Erythroblast (primary cell): ENCODE measurements at places on chromosomes 5 and 9.

- no peak for DNase-seq
These were observed 59.8 kb upstream of the ADAMTS2 start for GRCh38 chr5:179405054-179405416.

DNA sequence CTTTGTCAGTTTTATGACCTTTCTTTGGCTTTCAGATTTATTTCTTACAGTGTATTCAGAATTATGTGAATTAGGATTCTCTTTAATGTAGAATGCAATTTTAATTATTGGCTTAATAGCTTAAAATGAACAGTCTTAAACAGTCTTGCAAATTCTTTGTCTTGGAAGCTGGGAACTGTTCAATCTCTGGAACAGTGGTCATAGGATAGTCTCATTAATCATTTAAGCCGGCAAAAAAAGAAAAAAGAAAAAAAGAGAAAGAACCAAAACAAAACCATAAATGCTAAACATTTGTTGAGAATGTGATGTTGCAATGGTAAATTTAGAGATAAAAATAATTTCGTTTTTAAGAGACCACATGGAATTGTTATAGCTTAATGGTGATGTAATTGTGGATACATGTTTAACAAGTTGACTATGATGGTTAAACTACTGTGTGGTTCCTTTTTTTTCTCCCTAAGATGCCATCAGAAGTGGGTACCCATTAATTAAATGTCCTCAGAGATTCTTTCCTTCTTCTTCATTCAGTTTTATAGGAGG lies 61.6 kb downstream of the NNT start:
- no peak for DNase-seq

DNA sequence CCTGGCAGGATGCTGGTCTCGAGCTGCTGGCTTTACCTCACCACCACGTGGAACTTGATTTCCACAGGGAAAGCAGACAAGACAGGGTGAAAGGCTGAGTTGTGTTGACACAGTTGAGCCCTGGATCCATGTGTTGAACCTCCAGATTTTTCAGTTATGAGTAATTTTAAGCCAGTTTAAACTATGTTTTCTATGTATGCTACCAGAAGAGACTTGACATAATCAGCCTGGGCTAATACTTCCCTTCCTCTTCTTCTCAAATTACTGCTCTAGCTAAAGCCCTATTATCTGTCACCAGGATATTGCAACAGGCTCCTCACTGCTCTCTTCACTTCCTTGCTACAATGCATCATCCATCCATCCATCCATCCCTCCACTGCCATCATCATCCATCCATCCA lies 12.0 kb upstream of the PHYKPL start:
- no peak for DNase-seq

GRCh38 chr5:140358738-140359310 lies 1.2 kb upstream of the SLC4A9 start:
- DNase-seq = no peak

DNA sequence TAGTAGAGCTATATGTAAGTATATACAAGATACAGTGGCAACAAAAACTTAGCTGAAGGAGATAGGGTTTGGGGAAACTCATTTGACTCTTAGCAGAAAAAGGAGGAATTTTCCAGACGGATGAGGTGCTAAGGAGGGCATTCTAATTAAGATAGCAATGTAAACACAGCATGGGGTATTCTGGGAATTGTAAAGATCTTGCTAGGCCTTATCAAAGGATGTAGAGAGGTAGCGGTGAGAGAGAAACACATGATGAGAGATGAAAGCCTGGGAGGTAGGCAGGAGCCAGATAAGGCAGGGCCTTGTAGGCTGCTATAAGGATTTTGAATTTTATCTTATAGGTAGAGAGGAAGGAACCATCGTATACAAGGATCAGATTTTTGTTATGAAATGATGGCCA lies 106.6 kb upstream of the KCNN2 start:
- DNase-seq = no peak

DNA sequence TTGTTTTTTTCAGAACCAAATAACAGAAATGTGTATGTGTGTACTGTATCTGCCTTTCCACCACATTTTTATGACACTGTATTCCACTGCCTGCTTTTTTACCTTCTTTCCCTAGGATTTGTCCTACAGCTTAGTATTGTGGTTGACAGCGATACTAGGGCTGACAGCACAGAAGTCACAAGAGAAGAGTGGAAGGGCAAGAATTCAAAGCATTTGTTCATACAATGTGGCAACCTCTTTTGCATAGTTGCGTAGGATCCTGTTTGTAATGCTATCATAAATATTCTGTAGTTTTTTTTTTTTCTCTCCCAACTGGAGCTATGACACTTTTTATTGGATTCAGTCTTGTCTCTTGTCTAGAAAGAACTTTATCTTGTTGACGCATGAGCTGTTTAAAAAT lies 5.6 kb upstream of the BNIP1 start:
- DNase-seq = no peak

DNA sequence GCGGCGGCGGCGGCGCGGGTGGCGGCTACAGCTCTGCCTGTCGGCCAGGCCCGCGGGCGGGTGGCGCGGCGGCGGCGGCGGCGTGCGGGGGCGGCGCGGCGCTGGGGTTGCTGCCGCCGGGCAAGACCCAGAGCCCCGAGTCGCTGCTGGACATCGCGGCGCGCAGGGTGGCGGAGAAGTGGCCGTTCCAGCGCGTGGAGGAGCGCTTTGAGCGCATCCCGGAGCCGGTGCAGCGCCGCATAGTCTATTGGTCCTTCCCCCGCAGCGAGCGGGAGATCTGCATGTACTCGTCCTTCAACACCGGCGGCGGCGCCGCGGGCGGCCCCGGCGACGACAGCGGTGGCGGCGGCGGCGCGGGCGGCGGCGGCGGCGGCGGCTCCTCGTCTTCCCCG lies 296 bp downstream of the ZSWIM6 start:
- DNase-seq = peak; percentile 81

DNA sequence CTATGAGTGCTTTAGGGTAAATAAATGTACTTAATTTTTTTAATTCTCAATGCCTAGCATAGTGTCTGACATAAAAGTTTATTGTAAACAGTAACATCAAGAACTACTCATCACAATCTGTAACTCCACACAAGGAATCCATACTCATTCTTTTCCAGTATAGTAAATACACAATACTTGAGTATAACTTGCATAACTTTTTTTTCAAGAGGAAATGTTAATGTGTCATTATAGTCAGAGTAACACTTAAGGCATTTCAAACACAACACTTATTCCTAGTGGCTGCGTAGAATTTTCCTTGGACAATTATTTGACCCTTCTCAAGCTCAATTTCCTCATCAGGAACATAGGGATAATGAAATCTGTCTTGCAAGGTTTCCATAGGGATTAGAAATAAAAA lies 584.3 kb downstream of the CAAP1 start:
- no peak for DNase-seq

DNA sequence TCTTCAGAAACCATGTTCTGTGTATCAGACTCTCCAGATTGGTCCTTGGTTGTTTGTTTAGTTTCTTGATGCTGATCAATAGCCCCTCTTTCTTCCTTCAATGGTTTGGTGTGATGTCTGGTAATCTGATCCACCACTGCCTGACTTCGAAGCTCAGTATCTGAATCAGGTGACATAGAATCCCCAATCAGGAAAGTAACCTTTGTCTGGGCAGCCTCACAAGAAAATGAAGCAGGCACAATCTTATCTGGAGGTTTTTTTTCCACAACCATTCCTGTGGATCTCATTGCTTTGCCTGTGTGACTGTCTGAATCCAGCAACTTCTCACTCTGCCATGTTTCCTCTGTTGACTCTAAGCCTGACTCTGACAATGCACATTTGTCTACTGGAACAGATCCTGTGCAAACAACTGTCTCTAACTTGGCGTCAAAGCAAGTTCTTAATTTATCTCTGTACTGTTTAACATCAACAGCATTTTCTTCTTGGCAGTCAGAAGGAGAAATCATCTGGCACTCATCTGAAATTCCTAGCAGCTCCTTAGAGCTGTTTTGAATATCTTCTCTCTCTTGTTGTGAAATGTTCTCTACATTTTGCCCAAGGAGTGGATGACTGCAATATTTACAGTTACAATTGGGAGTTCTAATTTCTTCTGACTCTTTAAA lies 37.1 kb upstream of the RAPGEF6 start:
- DNase-seq = no peak

DNA sequence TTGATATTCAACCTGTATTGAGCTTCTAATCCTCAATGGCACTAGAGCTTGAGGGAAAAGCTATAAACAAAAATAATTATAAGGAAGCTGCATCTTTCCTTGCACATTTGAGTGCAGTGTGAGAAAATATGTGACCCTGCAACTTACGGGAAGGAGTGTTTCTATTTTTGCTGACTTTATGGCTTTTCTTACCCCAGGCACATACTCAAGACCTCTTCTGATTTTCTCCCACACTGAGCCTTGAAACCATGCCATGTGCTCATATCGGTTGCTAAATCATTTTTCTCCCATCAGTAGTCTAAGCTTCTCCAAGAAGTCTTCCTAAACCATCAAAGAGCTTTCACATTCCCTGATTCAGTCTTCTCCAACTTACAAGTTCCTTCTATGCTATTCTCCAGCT lies 91.5 kb downstream of the CDH6 start:
- no peak for DNase-seq

GRCh38 chr9:4721736-4722135 lies 19.3 kb downstream of the AK3 start:
- no peak for DNase-seq

GRCh38 chr9:91407580-91408318 lies 15.9 kb downstream of the NFIL3 start:
- peak; percentile 29 for DNase-seq

GRCh38 chr9:38682713-38683112 lies 37.2 kb downstream of the FAM240B start:
- DNase-seq = no peak

DNA sequence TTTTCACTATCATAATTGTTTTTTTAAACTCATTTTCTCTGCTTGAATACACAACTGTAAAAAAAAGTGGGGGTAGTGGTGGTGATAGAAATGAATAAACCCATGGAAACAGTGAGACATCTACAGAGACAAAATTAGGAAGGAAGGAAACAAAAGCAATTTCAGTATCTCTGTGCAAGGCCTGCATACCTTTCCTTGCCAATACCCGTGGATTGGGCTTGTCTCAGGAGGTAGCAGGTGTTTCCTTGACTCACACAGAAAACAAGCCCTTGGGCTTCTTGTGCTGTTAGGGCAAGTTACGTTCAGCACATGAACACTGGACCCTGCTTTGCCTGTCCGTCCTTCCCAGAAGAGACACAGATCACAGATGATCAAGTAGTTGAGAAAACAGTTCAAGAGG lies 372.2 kb downstream of the ZSWIM6 start:
- DNase-seq = no peak

DNA sequence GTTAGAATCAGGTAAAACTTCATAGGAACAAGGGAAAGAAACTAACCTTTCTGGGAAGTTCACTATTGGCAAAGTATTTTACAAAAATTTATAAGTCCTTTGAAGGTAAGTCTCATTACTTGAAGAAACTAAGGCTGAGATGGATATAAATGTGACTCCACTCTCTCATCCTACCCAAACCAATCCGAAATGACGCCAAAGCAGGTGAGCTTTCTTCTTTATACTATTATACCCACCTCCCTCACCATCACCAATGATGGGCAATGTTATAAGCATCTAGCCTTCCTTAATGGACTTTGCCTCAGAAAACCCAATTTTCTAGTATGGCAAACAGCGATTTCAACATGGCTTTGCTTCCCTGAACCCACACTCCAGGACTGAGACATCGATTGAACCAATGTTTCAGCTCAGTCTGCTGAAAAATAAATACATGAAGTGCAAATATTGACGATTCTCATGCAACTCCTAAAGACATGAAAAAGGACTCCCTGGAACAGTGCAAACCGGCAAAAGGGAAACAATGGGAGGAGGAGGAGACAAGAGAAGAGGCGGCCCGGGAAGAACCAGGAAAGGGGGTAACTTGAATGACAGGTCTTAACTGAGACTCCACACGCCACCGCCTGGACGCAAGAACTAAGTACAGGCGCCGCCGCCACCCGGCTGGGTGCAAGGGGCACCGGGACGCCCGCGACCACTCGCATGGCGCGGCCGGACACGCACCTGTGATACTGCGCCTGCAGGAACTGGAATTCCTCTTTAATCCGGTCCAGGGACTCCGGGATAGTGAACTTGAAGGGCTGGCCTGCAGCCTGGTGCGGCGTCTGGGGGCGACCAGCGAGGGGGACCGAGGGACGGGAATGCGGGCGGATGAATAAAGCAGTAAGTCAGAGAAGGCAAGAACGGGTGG lies 2.5 kb downstream of the TLE1 start:
- DNase-seq = peak; percentile 79

- no peak for DNase-seq
These were observed 58.5 kb downstream of the SPIN1 start for GRCh38 chr9:88446728-88447127.

GRCh38 chr5:132069561-132069960 lies 4.0 kb upstream of the CSF2 start:
- DNase-seq = no peak

GRCh38 chr5:137734962-137735554 lies 831 bp downstream of the KLHL3 start:
- no peak for DNase-seq

GRCh38 chr5:33558489-33558888 lies 117.7 kb downstream of the TARS1 start:
- DNase-seq = no peak

GRCh38 chr9:9124616-9125015 lies 1325.0 kb upstream of the DMAC1 start:
- no peak for DNase-seq

- DNase-seq = no peak
These were observed 282.3 kb downstream of the TMEM167A start for GRCh38 chr5:82794876-82795275.

GRCh38 chr5:6718718-6719117 lies 5.5 kb downstream of the TENT4A start:
- DNase-seq = no peak

GRCh38 chr9:8610256-8610655 lies 810.7 kb upstream of the DMAC1 start:
- no peak for DNase-seq

DNA sequence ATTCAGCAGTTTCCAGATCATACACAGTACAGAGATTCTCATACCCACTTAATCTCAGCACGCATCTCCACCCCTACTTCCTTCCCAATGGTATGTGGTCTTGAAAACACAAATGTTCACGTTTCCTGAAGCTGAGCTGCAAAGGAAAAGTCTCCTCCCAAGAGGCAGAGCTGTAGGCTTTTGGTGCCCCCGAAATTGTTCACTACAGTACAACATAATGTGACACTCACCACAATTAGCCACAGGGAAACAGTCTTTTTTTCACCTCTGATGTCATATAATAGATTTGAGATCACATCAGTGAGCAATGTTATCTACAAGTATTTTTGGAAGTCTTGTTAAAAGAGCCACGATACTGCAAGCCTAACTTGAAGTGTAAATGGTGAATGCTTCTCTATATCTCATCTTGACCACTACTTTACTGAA lies 40.2 kb downstream of the NFIB start:
- no peak for DNase-seq

DNA sequence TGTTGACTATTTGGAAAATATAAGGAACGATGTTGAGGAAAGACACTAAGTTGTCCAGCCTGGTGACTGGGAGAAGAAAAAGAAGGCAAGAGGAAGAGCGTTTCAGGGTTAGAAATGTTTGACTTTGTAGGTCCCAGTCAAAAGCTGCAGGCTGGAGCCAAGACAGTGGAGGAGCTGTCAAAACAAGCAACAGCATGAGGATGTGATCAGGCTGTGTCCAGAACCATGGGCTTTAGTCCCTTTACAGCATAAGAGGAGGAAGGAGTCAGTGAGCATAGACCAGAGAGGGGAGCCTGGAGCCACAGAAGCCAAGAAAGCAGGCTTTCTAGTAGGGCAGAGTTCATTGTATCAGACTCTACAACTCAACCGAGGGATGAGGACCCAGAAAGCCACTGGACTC lies 658.5 kb downstream of the BNC2 start:
- DNase-seq = no peak

- DNase-seq = no peak
These were observed 65.2 kb downstream of the MSX2 start for GRCh38 chr5:174789596-174789995.
